ENCODE measurements at places on chromosomes 13 and 19.

- no peak for DNase-seq
Measured at GRCh38 chr13:113869263-113869662, 5.4 kb upstream of the GAS6 start.

DNA sequence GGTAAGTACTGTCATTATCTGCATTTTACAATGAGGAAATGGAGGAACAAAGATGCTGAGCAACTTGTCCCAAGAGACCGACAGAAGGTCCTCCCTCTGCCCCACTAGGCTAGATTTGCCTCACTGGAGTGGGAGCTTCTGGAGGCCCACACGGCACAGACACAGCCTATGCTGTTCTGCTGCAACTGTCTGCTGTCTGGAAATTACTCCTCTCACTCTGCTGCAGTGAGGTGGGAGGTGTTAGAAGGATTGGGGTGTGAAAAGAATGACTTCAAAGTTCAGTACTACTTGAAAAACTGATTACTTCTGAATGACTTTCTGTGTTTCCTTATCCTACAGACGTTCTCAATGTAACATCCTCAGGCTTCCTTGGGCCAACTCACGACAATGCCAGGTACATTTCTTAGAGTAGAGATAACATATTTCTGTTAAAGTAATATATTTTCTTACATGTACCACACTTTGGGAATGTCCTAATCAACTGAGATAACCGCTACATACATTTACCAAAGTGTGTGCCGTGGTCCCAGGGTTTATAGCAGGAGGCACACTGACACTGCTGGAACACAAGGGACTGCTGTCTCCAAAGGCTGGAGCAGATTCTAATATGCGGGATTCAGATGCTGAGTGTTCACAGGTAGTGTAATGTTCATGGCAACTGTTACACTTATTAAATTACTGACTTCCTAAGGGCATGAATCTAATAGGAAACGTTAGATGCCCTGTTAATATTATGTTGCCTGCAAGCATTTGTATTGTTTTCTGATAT lies 53.5 kb upstream of the WASF3 start:
- no peak for DNase-seq

DNA sequence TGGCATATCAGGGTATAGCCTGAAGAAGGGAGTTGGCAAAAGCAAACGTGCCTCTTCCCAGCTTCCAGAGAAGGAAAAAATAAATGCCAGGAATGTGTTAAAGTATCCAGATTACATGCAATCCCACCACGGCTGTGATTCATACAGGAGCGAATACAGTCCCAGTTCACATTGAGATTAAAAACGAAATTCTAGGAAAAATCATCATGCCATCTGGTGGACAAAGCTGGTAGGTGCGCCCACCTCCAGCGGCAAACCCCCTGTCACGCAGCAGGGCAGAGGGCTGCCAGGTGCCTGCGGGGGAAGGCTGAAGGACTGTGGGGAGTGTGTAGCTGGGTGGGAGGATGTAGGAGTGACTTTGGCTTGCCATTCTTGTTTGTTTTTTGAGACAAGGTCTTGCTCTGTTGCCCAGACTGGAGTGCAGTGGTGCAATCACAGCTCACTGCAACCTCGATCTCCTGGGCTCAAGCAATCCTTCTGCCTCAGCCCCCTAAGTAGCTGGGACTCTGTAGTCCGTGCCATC lies 6.4 kb upstream of the DMWD start:
- DNase-seq, result peak; percentile 41

- DNase-seq, result no peak
Measured at GRCh38 chr13:20389696-20390525, 135.7 kb downstream of the CRYL1 start.

DNA sequence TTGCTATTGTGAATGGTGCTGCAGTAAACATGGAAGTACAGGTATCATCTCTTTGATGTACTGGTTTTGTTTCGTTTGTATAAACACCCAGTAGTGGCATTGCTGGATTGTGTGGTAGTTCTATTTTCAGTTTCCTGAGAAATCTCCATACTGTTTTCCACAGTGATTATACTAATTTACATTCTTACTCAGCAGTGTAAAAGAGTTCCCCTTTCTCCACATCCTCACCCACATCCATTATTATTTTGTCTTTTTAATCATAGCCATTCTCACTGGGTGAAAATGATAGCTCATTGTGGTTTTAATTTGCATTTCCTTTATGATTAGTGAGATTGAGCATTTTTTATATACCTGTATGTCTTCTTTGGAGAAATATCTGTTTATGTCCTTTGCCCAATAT lies 62.3 kb upstream of the PARP4 start:
- no peak for DNase-seq

DNA sequence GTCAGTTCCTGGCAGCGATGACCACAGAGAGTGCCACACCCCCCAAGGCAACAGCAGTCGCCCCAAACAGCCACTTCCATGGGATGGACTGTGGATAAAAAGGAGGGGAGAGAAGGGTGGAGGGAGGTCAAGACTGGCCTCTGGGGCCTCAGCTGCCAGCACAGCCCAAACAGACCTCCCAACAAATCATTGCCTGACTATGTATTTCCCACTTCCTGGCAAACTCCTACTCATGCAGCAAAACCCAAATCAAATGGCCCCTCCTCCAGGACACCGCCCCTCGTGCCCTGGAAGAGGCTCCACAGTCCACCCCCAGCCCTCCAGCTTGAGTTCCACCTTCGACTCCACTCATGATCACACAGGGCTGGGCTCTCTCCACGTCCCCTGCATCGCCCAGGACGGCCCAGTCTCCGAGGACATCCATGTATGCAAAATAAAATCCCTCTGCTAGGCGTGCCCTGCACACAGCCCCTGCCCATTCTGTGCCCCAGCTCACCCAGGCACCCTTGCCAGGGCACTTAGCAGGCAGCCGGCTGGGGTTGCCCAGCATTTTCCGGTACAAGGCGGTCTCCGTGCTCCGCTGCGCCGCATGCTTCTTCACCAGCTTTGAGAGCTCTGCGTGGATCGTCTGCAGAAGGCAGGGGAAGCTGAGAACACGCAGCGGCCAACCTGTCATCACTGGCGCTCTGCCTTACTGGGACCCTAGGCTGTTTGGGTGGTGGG lies 10.5 kb upstream of the ELL start:
- DNase-seq, result no peak

DNA sequence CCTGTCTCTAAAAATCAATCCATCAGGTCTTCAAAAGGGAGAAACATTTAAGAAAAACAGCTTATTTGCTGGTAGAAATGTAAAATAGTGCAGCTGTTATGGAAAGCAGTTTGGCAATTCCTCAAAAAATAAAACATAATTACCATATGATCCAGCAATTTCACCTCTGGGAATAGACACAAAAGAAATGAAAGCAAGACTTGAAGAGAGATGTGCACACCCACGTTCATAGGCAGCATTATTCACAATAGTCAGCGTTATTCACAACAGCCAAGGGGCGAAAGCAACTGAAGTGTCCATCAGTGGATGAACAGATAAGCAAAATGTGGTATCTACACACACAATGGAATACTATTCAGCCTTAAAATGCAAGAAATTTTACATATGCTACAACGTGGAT lies 45.1 kb upstream of the DOCK9 start:
- DNase-seq, result peak; percentile 30

DNA sequence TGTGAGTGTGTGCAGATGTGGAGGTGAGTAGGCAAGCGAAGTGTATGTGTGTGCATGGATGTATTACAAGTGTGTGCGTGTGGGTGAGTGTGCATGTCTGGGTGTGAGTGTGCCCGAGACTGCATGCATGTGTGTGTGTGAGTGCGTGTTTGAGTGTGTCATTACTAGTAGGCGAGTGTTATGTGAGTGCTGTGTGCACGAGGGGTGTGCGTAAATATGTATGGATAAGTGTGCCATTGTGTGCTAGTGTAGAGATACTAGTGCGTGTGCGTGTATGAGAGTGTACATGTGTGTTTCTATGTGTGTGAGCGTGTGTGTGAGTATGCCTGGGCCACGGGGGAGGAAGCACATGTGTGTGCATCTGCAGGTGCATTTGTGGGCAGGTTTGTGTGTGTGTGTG lies 53.8 kb downstream of the CELF5 start:
- no peak for DNase-seq

GRCh38 chr13:112907286-112907685 lies 61.7 kb upstream of the MCF2L start:
- DNase-seq, result no peak

DNA sequence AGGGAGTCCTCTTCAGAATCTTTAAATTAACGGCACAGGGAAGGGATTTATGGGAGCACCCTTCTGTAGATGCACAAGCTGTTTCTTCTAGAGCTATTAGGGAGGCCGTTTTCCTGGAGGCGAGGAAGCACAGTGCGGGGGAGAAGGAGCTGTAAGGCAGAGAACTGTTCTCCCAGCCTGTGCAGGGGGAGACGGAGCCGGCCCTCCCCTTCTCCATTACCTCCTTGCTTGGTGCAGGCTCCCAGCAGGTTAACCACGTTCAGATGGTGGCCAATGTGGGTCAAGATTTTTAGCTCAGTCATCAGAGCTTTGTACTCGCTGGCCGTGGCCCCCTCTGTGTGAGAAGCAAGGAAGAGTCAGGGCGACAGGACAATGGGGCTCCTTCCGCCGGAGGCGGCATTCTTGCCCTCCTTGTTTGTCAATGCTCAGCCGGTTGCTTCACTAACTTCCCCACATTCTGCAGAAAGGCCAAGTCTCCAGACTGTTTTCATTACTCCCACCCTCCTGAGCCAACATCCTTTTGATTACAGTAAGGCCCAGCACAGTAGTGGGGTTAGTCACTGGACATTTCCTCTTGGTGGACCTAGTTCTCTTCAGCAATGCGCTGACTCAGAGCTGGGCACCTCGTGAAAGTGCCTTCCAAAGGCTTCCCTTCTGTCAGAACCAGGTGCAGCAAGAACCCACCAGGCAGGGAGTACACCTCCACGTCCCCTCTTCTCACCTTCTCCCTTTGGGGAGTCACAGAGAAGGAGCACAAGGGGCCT lies 165.4 kb downstream of the FLT1 start:
- DNase-seq, result no peak

GRCh38 chr13:34335014-34336007 lies 517.4 kb downstream of the RFC3 start:
- DNase-seq, result no peak

DNA sequence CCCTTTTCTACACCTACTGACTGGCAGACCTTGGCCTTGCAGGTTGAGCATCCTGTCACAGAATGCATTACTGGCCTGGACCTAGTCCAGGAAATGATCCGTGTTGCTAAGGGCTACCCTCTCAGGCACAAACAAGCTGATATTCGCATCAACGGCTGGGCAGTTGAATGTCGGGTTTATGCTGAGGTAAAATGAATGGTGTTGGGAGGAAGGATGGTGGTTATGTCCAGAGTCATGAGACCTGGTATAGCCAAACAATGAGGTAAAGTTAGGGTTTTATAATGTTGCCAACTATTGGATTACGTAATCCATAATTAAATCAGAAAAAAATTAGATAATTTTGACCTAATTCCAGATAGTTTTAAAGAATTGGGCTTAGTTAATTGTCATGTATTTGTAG lies 212.5 kb downstream of the PCCA start:
- peak; percentile 20 for DNase-seq

DNA sequence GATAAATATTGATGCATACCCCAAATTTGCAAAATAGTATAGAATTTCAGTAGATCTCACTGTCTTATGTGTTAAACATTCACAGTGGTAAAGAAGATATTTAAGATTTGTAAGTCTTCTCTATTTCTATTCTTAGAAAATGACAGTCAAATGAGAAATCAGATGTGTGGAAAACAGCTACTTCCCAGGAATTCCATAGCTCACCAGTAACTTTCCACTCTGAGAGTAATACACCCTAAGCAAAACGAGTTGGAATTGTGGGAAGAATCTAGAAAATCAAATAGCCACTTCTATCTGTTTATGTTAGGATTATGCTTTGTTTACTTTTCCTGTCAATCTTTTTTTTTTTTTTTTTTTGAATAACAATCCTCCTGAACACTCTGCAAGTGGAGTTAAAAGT lies 69.1 kb downstream of the FLT1 start:
- DNase-seq, result no peak

DNA sequence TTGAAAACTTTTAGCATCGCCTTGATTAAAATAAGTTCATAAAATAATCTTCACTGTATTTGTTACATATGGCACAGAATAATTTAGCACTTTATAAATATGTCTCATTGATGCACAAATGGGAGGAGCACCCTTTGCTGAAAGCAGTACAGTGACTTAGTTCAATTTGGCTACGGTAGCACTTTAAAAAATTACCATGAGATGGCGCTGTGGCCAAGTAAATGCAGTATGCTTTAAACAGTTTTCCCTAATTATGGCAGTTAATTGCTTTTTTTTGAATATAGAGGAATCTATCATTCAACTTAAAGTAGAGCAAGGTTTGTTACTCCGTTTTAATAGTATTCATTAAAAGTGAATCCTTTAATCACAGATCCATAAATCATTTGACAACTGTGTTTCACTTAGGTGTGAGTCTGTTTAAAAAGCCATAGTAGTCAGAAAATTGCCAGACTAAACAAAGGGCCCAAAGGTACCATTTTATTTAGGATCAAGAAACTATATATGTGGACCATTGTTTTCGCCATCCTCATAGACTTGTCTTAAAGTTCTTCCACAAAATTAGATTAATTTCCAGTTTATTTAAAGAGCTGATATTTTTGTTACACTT lies 34.7 kb upstream of the ESD start:
- peak; percentile 37 for DNase-seq

GRCh38 chr13:44088991-44089413 lies 209.3 kb downstream of the LACC1 start:
- no peak for DNase-seq

- no peak for DNase-seq
Measured at GRCh38 chr13:33072282-33072681, 56.1 kb downstream of the KL start.

DNA sequence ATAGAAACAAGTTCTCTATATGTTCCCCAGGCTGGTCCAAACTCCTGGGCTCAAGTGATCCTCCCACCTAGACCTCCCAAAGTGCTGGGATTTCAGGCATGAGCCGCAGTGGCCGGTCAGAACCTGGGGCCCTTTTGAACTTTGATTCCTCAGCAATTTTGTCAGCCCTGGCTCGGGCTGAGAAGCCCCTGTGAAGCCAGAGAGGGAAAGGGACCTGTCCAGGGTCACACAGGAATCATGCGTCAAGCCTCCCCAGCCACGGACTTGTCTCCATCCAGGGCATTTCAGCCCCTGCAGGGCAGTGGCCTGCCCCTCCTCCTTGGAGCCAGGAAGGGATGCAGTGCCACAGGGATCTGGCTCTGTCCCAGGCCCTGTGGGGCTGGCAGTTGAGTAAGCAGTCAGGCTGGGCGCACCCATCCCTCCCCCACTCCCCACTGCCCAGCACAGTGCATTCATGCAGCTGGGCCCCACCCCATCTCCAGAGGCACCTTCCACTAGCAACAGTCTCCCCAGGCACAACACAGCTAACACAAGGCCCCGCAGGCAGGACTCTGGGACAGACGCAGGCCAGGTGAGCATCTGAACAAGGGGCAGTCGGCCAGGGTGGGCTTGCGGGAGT lies at the start of gene CAPS:
TSS of gene CAPS (plus strand) at position 516 of the 619 bp plus-strand sequence. CDS start 153 bp downstream, outside the sequence.
- DNase-seq, result peak; percentile 72

- DNase-seq, result no peak
Measured at GRCh38 chr13:88196106-88196505, 524.9 kb downstream of the SLITRK5 start.

All from mammary epithelial cell (primary cell).